ENCODE measurements at places on chromosomes 11 and 22. TPM values are rescaled to one million over a fixed set of nuclear protein-coding genes. Genes with fewer than 3 reads are reported as not detected.
A peak's percentile ranks its signal among the peaks of the same experiment; 100 is the strongest.

DNA sequence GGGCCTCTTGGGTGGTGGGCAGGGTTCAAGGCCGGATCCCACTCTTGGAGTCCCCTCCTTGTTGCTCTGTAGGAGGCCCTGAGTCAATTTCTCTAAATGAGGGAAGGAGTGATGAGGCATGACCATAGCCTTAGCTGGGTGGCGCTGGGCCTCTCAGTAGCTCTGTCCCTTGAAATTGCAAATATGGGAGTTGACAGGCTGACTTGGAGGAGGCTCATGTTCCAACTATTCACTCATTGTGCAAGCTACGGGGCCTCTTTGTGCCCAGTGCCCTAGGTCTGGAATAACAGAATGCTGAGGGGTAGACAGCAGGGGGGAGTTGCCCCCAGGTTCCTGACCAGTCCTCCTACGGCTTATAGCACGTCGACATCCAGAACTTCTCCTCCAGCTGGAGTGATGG lies 8.0 kb downstream of the SELENOM start:
- H3K27me3 ChIP-seq: no peaks in the 10 kb centered on the region
- peaks cover 12% of the 10 kb centered on the region for H3K36me3 ChIP-seq
- H3K4me1 ChIP-seq: no peaks in the 10 kb centered on the region

GRCh38 chr11:2387266-2387987 lies 10.3 kb downstream of the CD81 start:
- H3K4me1 ChIP-seq: peaks cover 67% of the 10 kb centered on the region
- no peaks in the 10 kb centered on the region for H3K27me3 ChIP-seq
- H3K4me3 ChIP-seq: no peak overlapping the region
- H3K36me3 ChIP-seq: no peaks in the 10 kb centered on the region
- H3K27ac ChIP-seq: peak overlapping the region; percentile 76
- DNase-seq: peak; percentile 42

- no peak overlapping the region for H3K27ac ChIP-seq
- peaks cover 5% of the 10 kb centered on the region for H3K27me3 ChIP-seq
- H3K4me1 ChIP-seq: no peaks in the 10 kb centered on the region
- no peak overlapping the region for H3K4me3 ChIP-seq
These were observed 128.1 kb downstream of the CCDC34 start for GRCh38 chr11:27234961-27235360.

DNA sequence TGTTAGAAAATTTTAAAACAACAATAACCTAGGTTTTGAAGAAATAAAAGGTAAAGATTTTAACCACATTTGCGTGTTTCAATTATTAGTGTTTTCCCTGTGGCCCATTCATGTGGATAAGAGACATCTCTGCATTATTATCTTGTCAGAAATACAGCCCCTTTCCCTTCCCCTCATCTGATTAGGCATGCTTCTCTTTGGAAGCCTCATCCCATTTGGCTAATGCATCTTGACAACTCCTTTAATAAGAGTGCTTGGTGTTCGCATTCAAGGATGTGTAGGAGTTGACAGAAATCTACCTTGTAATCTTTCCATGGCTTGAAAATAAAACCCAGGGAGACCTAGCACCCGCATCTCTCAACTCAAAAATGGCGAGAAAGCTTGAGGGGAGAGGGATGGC lies 635.5 kb downstream of the NTM start:
- no peak overlapping the region for H3K27ac ChIP-seq
- H3K4me3 ChIP-seq: no peak overlapping the region
- no peaks in the 10 kb centered on the region for H3K27me3 ChIP-seq
- no peak for DNase-seq

- H3K36me3 ChIP-seq: no peaks in the 10 kb centered on the region
- peaks cover 13% of the 10 kb centered on the region for H3K4me1 ChIP-seq
- peaks cover 2% of the 10 kb centered on the region for H3K27me3 ChIP-seq
These were observed 67.4 kb downstream of the SCUBE1 start for GRCh38 chr22:43275545-43276317.

- no peak overlapping the region for H3K4me3 ChIP-seq
- no peak for DNase-seq
- H3K4me1 ChIP-seq: peaks cover 10% of the 10 kb centered on the region
- H3K27me3 ChIP-seq: peaks cover 15% of the 10 kb centered on the region
- H3K27ac ChIP-seq: no peak overlapping the region
These were observed 3.4 kb upstream of the CDC42EP2 start for GRCh38 chr11:65311170-65311678.

DNA sequence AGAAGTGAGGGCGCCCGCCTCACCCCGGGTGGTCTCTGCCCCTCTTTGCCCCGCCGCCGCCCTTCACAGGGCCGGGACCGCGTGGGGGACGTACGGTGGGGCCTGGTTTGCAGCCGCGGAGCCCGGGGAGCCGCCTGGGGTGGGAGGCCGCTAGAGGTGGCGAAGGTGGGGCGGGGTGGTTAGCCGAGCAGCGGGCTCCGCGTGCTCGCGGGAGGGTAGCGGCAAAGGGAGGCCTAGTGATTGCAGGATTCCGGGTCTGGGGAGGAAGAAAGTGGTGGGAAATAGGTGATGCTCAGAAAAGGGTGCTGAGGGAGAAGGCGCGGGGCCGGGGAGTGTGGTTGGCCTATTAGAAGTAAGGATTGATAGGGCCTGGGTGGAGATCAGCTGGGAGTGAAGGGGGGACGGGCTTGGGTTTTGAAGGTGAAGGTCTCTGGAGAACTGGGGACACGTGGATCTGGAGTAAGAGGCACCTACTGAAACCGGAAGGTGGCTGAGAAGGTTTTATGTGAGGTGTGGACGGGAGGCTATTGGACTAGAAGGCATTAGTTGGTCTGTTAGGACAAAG lies 571 bp downstream of the FAR1 start:
- peak overlapping the region; percentile 91 for H3K27ac ChIP-seq
- peaks cover 27% of the 10 kb centered on the region for H3K36me3 ChIP-seq
- peak; percentile 50 for DNase-seq
- peaks cover 3% of the 10 kb centered on the region for H3K27me3 ChIP-seq
- H3K4me1 ChIP-seq: peaks cover 44% of the 10 kb centered on the region

DNA sequence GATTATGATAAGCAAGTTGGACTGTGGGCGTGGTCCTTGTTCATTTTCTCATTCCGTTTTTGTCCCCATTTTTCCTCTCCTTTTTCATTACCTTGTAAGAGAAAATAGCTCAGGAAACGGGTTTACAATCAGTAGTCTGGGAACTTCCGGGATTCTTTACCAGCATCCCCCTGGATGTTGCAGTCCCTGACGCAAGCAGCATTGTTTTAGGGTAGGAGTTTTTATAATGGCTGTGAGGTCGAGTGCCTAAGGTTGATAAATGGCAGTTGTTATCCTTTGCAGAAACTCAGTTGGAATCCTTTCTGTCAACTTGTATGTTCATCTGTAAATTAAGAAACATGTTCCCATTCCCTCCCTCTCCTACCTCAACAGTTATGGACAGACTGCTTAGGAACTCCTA lies 68.3 kb downstream of the ARHGEF12 start:
- no peak overlapping the region for H3K4me3 ChIP-seq
- no peak overlapping the region for H3K27ac ChIP-seq
- no peaks in the 10 kb centered on the region for H3K36me3 ChIP-seq
- no peaks in the 10 kb centered on the region for H3K4me1 ChIP-seq

The SLC35C1 gene
- total RNA-seq: 17.5 TPM

DNA sequence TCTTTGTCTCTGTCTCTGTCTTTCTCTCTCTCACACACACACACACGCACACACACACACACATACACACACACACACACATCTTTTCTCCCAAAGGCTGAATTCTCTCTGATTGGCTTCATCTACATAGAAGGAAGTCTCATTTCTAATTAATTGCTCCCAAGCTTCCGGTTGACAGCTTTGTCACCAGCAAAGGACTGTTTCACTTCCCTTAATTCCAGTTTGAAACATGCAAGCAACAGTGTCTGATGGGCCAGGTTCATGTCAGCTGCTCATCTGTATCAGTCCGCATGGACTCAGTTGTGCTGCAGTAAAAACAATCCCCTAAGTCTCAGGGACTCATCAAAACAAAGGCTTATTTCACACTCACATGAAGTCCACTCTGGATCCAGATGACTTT lies 16.2 kb upstream of the PVALB start:
- H3K4me1 ChIP-seq: peaks cover 12% of the 10 kb centered on the region
- no peak overlapping the region for H3K4me3 ChIP-seq
- no peak overlapping the region for H3K27ac ChIP-seq
- no peak for DNase-seq

DNA sequence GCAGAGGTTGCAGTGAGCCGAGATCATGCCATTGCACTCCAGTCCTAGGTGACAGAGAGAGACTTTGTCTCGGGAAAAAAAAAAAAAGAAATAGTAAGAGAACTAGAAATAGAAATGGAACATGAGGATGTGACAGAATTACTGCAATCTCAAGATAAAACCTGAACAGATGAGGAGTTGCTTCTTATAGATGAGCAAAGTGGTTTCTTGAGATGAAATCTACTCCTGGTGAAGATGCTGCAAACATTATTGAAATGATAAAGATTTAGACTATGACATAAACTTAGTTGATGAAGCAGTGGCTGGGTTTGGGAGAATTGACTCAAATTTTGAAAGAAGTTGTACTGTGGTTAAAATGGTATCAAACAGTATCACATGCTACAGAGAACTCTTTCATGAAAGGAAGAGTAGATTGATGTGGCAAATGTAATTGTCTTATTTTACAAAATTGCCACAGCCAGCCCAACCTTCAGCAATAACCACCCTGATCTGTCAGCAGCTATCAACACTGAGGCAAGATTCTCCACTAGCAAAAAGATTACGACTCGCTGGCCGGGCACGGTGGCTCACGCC lies 13.7 kb downstream of the XNDC1N start:
- H3K4me3 ChIP-seq: no peak overlapping the region
- peaks cover 62% of the 10 kb centered on the region for H3K36me3 ChIP-seq
- no peak for DNase-seq
- peaks cover 26% of the 10 kb centered on the region for H3K4me1 ChIP-seq

DNA sequence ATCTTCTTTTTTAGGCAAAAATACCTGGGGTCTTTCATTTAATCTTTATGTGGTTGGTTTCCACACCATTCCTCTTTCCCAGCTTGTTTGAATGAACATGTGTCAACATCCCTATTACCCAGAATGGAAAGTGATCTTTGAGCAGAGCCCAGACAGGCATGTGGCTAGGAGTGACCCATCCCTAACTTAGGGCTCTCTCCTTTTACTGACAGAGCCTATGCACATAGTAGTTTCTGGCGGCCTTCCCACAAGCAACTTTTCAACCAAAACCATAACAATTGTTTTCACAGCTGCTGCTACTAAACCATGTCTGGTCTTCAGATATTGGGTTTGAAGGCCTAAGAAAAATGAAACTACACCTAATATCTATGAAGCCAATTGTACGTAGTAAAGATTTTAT lies 107.5 kb downstream of the TENM4 start:
- no peaks in the 10 kb centered on the region for H3K27me3 ChIP-seq
- no peaks in the 10 kb centered on the region for H3K36me3 ChIP-seq
- no peak overlapping the region for H3K4me3 ChIP-seq
- no peak for DNase-seq
- H3K4me1 ChIP-seq: no peaks in the 10 kb centered on the region

DNA sequence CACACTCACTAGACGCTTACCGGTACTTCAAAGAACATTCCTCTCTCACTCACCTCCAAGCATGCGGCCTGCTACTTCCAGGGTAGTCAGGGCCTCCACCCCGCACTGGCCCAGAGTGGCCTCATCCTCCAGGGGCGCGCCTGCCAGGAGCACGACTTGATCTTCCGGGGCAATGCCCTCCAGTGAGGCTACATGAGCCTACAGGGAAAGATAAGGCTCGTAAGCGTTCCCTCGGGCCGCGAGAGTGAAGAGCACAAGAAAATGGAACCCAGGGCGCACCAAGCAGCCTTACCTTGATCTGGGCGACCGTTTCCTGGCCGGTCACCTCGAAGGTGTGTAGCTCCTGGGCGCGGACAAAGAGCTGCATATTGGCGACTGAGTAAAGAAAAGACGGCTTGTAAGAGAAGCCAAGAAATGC lies 478 bp downstream of the FAU start:
- peaks cover 73% of the 10 kb centered on the region for H3K36me3 ChIP-seq
- H3K27me3 ChIP-seq: no peaks in the 10 kb centered on the region
- H3K4me1 ChIP-seq: peaks cover 63% of the 10 kb centered on the region
- peak; percentile 48 for DNase-seq

The RIMBP3B gene
- 0.81 TPM for total RNA-seq

DNA sequence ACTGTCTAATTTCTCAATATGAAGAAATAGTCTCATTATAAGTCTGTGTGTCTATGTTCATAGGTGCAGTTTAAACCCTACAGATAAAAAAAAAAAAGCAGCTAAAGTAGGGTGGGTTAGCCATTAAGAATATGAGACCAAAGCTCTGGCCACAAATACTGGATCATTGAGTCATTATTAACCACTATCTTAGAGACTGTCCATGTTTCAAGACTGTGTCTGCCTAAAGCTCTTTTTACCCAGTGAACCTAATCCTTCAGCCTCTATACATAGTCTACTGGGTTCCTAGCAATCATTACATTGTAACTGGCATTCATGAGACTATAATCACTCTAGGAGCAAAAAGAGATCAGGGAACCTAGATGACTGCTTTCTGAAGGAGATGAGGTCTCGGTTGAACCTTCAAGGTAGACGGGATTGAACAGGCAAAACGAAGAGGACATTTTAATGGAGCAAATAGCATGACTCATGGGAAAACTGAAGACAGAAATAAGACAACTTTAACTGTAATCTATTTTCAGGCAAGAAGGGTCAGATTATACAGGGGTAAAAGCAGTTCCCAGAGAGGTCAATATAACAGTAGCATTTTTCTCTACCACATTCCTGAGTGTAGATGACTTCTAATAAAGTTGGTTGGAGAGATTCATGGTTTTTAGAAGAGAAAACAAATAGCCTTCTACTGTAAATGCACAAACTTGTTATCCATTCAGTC lies 64.0 kb upstream of the FIBIN start:
- no peaks in the 10 kb centered on the region for H3K4me1 ChIP-seq
- no peak overlapping the region for H3K4me3 ChIP-seq
- H3K36me3 ChIP-seq: no peaks in the 10 kb centered on the region
- no peak for DNase-seq
- no peak overlapping the region for H3K27ac ChIP-seq
- H3K27me3 ChIP-seq: no peaks in the 10 kb centered on the region

DNA sequence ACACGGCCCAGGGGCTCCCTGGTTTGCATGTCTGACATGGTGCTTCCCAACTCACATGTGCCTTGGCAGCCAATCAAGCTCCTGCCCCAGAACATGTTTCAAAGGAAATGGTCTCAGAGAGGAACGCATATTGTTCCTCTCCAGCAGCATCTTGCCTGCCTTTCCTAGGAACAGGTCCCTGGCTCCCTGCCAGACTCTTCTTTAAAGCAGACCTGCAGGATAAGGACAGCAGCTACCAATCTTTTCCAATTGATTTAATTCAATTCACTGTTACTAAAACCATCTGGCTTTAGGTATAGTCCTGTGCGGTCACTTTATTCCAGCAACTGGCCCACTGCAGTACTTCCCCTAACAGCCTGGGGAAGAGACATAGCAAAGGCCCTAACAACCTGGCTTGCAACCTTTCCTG lies 79.9 kb downstream of the AMBRA1 start:
- DNase-seq: no peak
- H3K4me3 ChIP-seq: no peak overlapping the region
- peaks cover 4% of the 10 kb centered on the region for H3K36me3 ChIP-seq
- no peaks in the 10 kb centered on the region for H3K27me3 ChIP-seq
- peaks cover 13% of the 10 kb centered on the region for H3K4me1 ChIP-seq

- H3K27me3 ChIP-seq: no peaks in the 10 kb centered on the region
- no peak overlapping the region for H3K4me3 ChIP-seq
- no peak for DNase-seq
- H3K4me1 ChIP-seq: peaks cover 24% of the 10 kb centered on the region
These were observed 67.8 kb upstream of the ADORA2A start for GRCh38 chr22:24359452-24360120.

The RCOR2 gene
- total RNA-seq: not detected

The HEPN1 gene
- total RNA-seq: not detected

The C11orf71 gene
- total RNA-seq: 7.3 TPM

The TRIOBP gene
- total RNA-seq: 42.7 TPM

The ROBO4 gene
- total RNA-seq: not detected

Data from activated CD4-positive, alpha-beta memory T cell treated with anti-CD3 and anti-CD28 coated beads, Interleukin-2, amount 10 ng/mL, durations not matched to agents 7 days and 5 days (primary cell).